ENCODE measurements at places on chromosomes 7 and 10.

DNA sequence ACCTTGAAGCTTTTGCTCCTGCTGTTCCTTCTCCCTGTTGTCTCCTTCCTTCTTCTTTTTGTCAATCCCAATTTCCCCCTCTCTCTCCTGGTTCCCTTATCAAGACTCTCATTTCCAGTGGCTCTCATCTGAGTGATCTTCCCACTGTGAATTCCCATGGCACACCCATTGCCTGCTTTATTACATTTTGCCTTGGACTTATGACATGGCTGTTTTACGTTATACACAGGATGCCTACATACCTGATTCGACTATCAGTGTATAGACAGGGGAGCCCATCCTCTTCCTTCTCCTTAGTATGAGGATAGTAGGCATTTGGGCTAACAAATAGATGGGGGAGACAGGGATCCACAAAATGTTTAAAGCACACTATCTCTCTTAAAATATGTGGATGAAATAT, 39.9 kb upstream of the EFCAB10 start:
- no peak for DNase-seq

GRCh38 chr10:11609492-11610093, 1.9 kb downstream of the USP6NL start:
- DNase-seq, result no peak

- no peak for DNase-seq
Observed at GRCh38 chr10:6503171-6503570, 76.9 kb downstream of the PRKCQ start.

DNA sequence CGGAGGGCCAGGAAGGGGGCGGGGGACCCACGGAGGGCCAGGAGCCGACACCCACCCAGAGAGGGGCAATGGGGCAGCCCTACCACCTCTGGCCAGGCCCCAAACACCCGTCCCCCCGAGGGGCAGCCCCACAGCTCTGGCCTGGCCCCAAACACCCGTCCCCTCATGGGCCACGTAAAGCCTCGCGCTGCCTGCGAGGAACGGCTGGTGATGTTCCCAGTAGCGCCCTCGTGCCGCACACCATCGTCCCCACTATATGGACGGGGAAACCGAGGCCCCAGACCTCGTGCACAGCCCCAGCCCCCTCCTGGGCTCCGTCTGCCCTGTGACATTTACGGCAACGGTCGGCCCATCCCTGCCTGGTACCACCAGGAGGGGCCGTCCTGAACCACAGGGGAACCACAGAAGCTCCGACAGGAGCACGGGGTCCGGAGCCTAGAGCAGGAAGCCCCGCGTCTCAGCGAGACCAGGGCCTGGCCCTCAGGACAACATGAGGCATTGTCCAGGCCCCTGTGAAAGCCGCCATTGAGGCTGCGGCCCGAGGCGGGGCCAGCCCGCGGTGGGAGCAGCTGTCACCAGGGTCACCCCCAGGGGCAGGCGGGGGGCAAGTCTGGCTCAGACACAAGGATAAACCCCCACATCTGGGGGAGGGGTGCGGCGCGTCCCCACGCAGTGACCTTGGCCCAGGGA, 35.6 kb downstream of the GET4 start:
- DNase-seq, result no peak

GRCh38 chr10:119677126-119677525, 25.9 kb downstream of the BAG3 start:
- DNase-seq, result peak; percentile 60

GRCh38 chr10:80462981-80463741, 9.1 kb downstream of the TSPAN14 start:
- DNase-seq, result peak; percentile 55
